Activated CD4-positive, alpha-beta T cell treated with anti-CD3 and anti-CD28 coated beads, Interleukin-2, amount 50 U/mL, for 1 hour (primary cell): ENCODE measurements at places on chromosomes 5 and 9.

- no peak for DNase-seq
Observed at GRCh38 chr9:82299870-82300269, 311.3 kb downstream of the SPATA31D1 start.

DNA sequence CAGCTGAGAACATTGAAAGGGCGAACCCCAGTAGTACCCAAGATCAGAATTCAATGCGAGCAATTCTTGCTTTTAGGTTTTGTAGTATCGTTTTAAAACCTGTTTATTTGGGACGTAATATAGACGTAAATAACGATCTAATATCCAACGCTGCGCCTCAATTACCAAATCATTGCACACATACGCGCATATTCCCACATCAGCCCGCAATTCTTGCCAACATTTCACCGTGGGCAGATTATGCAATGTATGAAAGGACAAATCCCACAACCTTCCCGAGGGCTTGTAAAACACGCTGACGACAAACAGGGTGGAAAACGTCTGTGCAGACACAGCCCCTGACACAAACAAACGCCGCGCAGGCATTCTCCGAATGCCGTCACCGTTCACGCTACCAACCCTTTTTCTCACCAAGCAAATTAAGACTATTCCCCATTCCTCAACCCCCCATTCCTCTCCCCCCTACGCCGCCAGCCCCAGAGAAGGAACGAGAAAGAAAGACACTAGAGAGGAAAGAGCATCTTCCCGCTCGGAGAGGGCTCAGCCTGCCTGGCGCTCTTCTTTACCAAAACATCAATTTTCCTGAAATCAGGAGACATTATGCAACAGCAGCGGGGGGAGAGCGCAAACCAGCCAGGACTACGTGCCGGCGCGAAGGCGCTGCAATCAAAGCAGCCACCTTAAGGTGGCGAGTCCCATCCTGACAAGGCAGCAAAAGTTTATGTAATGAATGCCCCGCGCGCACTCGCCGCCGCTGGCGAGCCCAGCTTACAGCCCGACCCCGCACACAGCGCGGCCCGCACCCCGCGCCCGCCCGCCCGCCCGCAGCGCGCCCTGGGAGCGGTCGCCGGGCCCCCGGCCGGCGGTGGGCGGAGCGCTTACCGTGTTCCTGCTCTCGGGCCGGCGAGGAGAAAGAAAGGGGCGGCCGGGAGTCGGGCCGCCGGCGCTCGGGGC is 597 bp downstream of the NFIL3 start:
- peak; percentile 54 for DNase-seq

- DNase-seq, result no peak
Observed at GRCh38 chr5:41857989-41858388, 12.2 kb downstream of the OXCT1 start.

- no peak for DNase-seq
Observed at GRCh38 chr5:79499640-79500273, 14.2 kb downstream of the HOMER1 start.

DNA sequence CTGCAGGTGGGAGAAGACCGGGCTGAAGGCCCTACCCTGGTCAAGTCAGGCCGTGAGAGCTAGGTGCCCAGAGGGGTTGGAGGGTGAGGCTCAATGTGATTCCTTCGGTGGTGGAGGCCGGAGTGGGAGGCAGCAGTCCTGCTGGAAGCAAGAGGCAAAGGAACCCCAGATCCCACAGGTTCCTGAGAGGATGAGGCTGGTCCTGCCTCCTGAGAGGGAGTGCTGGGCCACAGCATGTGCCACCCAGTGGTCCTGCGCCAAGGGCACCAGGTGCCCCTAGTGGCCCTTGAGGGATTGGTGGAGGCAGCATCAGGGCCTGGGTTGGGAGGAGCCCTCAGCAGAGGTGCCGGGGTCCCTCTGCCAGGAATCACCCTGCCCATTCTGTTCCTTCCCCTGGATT is 59.1 kb downstream of the BARX1 start:
- no peak for DNase-seq

GRCh38 chr5:123776761-123777160 is 264.8 kb downstream of the CSNK1G3 start:
- DNase-seq, result no peak

- DNase-seq, result no peak
Observed at GRCh38 chr5:53323943-53324642, 156.3 kb upstream of the FST start.
